ENCODE measurements at places on chromosomes 16 and 17.

DNA sequence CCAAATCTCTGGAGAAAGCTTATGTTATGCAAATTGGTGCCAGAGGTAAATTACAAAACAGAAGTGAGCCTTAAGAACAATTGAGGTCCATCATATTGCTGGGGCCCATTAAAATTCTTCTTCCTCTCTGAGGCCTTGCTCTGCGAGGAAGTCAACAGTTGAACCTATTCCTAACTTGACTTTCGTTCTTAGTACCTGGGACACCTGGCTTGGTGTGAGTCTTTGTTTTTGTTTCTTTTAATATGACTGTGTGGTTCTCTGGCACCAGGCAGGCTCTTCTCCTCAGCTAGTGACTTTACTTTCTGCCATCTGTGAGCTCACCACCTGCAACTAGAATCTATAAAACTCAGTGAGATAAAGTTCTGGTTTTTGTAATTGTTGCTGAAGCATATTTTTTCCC lies 120.4 kb downstream of the CBLN1 start:
- DNase-seq: no peak

DNA sequence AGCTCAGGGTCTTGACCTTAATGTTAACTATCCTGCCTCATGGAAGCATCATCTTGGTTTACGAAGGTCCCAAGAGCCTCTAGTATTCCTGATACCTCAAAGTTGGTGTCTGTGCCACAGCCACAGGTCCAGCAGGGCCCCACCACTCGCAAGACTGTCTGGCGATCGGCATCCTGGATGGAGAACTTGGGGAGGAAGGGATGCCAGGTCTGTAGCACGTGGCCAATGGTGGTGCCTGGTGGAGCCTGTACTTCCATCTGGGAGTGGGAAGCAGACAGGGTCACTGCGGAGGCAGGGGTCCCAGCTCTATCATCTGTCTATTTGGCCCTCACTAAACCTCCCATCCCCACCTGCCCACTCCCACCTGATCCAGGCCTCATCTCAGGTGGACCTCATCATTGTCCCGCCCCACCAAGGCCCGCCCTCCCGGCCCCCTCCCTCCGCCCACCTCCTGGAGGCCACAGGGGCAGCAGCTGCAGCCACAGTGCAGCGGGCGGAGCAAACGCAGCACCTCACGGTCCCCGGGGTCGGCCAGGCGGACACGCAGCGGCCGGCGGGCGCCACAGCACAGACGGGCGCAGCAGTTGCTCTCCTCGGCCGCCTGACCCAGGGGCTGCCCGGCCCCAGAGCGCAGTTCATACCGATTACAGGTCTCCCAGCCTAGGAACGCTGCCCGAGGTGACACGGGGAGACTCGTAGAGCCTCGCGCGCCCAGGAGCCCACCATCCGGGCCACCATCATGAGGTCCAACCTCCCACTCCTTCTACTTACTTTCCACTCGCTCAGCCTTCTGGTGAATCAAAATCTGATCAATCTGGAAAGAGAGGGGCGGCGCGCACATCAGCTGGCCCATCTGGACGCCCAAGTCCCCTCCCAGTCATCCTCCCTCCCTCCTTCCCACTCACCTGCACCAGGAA lies 1.4 kb downstream of the PLSCR3 start:
- no peak for DNase-seq

DNA sequence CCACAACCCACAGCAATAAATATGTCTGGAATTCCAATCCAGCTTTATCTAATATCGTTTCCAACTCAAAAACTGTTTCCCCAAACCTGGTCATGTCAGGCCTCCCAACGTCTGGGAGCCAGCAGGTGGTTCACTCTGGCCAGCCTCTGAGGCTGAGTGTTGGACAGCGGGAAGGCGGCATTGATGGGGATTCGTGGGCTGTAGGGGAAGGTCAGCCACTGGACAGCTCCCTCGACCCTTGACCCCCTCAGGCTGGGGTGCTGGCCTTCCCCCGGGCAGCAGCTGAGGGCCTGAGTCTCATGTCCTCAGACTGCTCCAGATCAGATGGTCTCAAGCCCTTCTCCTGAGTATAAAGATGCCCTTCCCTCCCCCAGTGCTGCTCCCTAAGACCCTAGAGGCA lies 50.2 kb downstream of the SDK2 start:
- no peak for DNase-seq

GRCh38 chr17:29722411-29723198 lies 99.9 kb upstream of the CORO6 start:
- no peak for DNase-seq

GRCh38 chr17:73971127-73971526 lies 232.4 kb upstream of the RPL38 start:
- no peak for DNase-seq

GRCh38 chr17:78314683-78315354 lies 45.1 kb downstream of the SOCS3 start:
- DNase-seq: no peak

DNA sequence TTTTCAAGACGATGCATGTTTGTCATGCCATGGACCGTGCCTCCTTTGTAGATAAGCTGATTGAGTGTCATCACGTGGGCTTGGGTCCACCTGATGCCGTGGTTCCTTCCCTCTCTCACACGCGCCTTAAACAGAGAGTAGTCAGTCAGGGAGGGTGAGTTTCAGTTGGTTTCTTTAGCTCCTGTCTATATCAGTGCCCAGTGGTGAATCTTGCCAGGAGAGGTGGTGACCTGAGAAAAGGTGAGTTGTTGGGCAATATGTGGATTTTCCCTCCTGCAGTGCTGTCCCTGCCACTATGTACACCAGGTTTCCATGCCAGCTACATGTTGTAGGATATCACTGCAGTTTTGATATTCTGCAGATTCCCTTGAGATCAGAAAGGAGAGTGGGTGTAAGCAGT lies 129.7 kb downstream of the LAT start:
- no peak for DNase-seq

DNA sequence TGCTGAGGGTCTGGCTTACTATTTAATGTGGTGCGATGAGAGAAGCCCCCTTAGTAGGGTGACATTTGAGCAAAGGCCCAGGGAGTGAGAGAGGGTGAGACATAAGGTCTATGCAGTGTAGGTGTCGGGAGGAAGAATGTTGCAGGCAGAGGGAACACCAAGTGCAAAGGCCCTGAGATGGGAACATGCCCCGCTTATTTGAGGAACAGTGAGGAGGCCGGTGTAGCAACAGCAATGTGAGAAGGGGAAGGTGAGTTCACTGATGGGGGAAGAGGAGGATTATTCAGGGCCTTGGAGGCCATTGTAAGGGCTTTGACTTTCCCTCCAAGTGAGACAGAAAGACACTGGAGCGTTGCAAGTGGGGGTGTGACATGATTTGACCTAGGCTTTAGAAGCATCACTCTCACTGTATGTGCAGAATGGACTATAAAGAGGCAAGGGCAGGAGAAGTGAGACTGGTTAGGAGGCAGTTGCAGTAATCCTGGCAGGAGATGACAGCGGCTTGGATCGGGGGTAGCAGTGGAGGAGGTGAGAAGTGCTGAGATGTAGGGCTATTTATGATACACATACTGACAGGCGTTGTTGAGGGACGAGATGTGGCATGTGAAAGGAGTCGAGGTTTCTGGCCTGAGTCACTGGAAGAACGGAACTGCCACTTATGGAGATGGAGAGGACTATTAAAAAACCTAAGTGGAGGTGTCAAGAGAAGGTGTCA lies 145.3 kb downstream of the SPECC1 start:
- no peak for DNase-seq

- DNase-seq: no peak
Measured at GRCh38 chr17:61251939-61252865, 147.4 kb upstream of the TBX2 start.

- DNase-seq: peak; percentile 28
Measured at GRCh38 chr17:31388770-31389656, 2.5 kb upstream of the RAB11FIP4 start.

DNA sequence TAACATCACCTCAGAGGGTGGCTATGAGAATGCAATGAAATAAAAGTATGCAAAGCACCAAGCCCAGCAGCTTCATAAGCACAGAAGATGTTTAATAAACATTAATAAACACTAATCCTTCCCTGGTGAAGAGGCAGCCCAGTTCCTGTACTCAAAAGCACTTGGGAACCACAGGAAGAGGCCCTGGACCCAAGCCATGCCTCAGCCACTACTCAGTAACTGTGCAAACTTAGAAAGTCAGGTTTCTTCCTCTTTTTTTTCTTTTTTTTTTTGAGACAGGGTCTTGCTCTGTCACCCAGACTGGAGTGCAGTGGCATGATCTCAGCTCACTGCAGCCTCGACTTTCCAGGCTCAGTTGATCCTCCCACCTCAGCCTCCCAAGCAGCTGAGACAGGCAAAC lies 5.3 kb downstream of the ARHGAP17 start:
- no peak for DNase-seq

DNA sequence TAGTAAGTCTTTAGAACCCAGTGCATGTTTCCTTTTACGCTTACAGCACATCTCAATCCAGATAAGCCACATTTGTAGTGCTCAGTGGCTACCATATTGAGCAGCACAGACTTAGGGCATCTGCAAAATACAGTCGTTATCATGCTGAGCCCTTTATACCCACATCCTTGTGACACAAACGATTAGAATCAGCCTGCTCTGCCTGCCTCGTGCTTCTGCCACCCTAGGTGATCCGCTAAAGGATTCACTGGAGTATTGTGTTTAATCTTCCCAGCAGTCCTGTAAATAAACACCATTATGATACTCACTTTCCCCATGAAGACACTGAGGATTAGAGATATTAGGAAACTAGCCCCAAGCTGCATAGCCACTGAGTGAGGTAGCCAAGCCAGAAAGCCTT lies 51.3 kb upstream of the FA2H start:
- DNase-seq: no peak

- DNase-seq: no peak
Measured at GRCh38 chr17:66387392-66387981, 85.1 kb downstream of the PRKCA start.

DNA sequence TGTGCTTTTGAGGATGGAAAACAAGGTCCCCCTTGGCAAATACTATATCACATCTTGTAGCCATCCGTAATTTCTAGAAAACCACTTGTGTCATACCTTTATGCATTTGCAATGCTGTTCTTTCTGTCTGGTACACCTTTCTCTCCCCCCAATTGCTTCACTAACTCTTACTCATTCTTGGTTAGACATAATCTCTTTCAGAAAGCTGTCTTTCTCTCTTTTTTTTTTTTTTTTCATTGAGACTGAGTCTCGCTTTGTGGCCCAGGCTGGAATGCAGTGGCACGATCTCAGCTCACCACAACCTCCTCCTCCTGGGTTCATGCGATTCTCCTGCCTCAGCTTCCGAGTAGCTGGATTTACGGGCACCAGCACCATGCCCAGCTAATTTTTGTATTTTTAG lies 94.9 kb upstream of the C17orf78 start:
- no peak for DNase-seq

GRCh38 chr16:7791028-7791590 lies 458.5 kb downstream of the RBFOX1 start:
- DNase-seq: no peak

DNA sequence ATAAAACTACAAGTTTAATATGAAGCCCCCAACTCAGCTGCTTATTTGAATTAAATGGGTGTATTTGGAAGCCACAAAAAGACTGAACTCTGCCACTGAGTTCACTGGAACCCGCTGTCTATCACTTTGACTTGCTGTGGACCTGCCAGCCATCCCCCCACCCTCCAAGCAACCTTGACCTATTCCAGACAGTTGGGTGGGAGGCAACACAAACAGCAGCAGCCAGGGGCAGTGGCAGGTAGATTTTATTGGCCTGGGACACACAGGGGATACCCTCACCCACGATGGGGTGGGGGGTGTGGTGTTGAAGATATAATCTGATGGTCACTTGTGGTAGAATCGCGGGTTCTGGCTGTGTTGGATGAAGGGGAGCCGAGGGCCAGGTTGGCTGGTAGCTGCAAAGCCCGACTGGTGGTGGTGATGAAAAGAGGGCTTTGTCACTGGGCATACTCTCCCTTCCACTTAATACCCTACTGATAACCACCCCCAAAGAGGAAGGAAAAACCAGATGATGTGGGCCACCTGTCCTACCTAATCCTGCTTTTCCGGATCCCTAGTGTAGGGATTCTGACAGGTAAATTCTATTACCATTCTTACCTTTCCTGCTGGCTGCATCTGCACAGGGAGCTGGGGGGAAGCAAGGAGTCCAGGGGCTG lies 2.6 kb downstream of the GPS2 start:
- no peak for DNase-seq

- no peak for DNase-seq
Measured at GRCh38 chr16:11677959-11678881, 10.0 kb downstream of the SNN start.

GRCh38 chr17:8463099-8463498 lies 27.4 kb downstream of the NDEL1 start:
- DNase-seq: no peak

DNA sequence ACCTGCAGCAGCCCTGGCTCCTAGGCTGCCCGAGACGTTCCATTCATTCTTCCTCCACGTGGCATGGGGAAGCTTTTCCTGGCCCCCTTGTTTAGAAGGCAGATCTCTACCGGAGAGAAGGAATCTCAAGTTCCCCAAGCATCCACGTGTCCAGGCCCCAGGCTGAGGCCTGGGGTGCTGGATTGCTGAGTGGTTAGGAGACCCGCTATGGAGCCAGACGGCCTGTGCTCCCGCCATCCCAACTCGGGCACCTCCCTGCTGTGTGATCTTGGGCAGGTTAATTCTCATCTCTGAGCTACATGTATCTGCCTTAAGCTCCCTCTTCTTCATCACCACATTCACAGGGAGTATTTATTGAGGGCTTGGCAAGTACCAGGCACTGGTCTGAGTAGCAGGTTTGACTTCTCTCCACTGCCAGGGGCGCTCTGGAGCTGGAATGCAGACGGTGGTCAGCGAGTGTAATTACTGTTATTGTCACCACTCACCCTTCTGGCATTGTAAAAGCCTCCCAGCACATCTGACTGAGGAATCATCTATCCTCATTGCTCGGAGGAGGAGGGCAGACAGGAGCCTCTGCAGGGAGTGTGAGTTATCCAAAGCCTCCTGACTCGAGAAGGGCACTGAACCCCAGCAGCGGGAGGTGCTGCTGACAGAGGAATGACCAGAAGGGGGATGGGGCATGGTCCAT lies 1.1 kb upstream of the ADGRG1 start:
- no peak for DNase-seq

DNA sequence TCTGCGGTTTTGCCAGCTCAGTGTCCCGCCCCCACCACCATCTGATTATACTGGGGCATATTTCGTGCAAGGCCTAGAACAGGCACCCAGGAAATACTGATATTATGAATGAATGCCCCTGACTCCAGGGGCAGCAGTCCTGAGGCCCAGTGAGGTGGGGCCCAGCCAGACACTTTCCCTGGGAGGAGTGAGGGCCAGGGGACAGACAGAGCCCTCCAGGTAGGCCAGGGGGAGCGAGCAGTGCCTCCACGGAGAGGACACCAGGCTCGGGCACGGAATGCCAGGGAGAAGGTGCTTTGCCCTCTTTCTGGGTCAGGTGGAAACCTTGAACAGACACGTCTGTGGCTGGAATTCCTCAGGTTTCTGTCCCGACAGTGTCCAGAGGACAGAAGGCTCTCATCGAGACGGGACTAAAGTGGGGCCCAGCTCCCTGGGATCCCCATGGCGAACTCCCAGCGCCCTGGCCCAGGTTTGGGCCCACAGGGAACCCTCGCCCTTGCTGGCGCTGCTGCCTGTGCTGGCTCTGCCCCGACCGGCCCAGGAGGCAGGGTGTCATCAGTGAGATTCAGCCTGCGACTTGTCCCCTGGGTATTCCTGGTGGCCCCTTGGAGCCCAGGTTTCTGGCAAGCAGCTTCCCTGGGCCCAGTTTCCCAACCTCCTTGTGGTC lies 4.3 kb downstream of the KATNB1 start:
- DNase-seq: no peak

All from stimulated activated CD4-positive, alpha-beta T cell treated with anti-CD3 and anti-CD28 coated beads, Interleukin-4, amount 100 ng/mL, for 48 hours (primary cell).